ENCODE measurements at places on chromosomes 5 and 9. TPM values are rescaled to one million over a fixed set of nuclear protein-coding genes. Genes with fewer than 3 reads are reported as not detected.

DNA sequence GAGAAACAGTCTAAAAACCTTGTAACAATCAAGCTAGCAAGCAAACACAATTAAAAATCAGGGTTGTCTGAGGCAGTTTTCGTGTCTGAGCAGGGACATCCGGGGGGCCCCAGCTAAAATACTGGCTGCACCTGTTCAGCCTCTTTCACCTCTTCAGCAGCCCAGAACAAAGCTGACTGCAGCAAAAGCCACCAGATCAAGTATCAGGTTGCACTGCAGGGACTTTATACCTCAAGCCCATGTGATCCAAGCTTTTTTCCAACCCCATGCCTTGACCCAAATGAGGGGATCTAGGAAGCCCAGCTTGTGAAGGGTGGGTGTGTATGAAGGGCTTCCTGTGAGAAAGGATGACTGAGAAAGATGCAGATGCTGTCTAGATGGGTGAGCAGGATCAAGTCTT lies 133.4 kb downstream of the SEMA6A start:
- DNase-seq, result no peak

GRCh38 chr5:123460296-123460729 lies 37.1 kb upstream of the CEP120 start:
- DNase-seq, result no peak

DNA sequence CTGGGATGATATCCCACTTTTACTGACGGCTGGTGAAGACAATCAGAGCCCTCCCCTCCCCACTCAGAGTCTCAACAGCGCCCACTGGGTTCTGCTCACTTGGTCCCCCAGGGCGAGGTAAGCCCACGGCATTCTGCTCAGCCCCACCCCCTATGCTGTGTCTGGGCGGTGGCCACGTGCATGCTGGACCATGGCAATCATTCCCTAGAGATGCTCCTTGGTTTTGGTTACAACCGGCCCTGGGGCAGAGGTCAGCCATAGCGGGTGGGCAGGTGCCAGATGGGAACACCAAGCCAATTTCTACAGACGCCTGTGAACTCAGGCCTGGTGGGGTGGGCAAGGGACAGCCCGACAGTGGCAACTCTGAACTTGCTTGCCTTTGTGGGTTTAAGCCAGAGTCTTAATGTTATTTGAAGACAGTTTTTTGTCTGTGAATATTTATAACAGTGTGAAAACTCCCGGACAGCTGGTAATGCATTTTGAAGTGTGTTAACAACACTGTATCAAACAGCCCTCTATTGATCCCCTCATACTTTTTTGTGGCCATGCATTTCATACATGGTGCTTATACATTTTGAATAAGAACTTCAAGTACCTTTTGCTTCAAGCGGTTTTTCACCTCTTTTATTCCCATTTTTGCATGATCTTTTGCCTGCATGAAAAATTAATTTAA lies 94.2 kb downstream of the CRB2 start:
- DNase-seq, result peak; percentile 42

KLHL3 gene
- 32.8 TPM for total RNA-seq

CARTPT gene
- not detected for total RNA-seq

DNA sequence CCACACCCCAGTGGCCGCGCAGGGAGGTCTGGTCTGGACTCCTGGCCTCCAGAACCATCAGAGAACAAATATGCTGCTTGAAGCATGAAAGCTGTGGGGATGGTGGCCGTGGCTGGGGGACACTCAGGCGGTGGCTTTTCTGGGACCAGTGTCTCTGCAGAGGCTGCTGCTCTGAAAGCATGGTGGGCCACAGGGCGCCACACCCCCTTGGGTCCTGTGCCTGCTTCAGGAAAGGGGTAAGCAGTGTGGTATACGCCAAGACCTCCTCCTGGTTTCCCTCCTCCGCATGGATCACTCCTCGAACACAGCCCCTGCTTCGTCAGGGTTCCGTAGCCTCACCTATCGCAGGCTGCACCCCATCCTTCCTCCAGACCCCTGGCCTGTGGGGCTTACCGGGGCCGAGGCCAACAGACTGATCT lies 19.7 kb upstream of the TERT start:
- no peak for DNase-seq

SLC23A1 gene
- total RNA-seq, result not detected

GRCh38 chr5:43874772-43875171 lies 271.8 kb downstream of the NNT start:
- DNase-seq, result no peak

DNA sequence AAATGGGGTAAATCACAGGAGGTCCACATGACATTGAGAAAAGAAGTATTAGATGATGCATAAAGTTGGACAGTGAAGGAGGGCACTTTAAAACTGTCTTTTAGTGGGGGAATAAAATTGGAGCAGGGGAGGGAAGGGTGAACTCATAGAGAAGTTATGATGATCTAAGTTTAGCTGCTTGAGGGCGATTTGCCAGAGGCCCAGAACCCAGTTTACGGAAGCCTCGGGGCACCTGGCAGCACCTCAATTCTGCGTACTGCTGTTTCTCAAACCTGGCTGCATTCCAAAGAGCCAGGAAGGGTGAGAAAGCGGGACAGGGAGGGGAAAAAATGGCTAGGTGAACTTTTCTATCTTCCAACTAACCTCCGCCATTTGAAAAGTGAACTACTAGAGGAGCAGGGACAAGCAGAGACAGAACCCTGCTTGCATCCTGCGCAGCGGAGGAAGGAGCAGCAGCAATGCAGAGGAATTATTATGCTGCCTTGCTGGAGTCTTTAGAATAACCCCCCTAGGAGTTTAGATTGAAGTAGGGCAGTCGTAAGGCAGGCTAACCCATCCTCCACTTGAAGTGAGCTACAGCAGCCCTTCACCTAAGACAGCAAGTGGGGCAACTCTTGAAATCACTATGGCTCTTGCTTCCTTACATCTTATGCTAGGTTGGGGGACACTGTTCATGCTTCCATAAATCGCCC lies 316.8 kb downstream of the BRINP1 start:
- no peak for DNase-seq

CA9 gene
- total RNA-seq, result not detected

ANKRD18B gene
- total RNA-seq, result 1.2 TPM

RIGI gene
- total RNA-seq, result 14.3 TPM

WNT8A gene
- total RNA-seq, result not detected

DNA sequence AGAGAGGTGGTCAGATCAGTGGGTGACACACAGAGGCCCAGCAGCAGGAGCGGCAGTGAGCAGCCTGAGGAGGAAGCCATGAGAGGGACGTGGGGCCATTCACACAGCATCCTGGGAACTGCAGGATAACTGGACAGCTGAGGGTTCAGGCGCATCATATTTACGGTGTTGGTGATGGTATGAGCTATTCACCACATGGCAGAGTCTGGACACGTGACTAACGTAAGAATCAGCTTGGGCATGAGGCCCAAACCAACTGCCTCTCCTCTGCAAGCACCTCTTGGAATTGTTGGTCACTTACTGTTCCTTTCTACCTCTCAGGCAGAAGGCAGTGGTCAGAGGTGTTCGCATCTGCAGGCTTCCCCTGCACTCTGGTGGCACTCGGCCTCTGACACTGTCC lies 141.1 kb downstream of the ENTREP1 start:
- no peak for DNase-seq

GRCh38 chr5:95487880-95488279 lies 66.9 kb downstream of the SKIC3 start:
- DNase-seq, result no peak

EXD3 gene
- total RNA-seq, result 48.1 TPM

GRCh38 chr5:154380263-154380662 lies 65.5 kb upstream of the SAP30L start:
- no peak for DNase-seq

- DNase-seq, result no peak
These were observed 36.2 kb upstream of the ROR2 start for GRCh38 chr9:91986248-91986647.

DNA sequence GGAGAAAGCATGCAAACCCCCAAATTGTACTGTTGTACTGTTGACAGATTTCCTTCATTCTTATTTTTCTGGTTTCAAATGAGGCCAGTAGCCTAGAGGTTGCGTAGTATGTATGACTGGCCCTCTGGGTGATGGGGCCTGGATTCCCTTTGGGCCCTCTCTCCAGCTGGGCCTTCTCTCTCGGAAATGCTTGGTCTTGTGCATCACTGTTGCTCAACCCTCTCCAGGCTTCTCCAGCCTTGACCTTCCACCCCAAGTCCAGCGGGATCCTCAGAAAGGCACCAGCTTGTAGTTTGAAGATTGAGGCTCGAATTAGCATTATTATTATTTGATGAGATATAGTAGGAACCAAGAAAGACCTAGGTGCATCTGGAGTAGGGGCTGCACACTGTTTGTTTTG lies 87.0 kb downstream of the ANGPTL2 start:
- DNase-seq, result peak; percentile 72

GRCh38 chr5:2465383-2465782 lies 286.1 kb downstream of the IRX2 start:
- DNase-seq, result no peak

FAM169A gene
- total RNA-seq, result 11.4 TPM

EQTN gene
- total RNA-seq, result 0.49 TPM

BDP1 gene
- 44.0 TPM for total RNA-seq

DNA sequence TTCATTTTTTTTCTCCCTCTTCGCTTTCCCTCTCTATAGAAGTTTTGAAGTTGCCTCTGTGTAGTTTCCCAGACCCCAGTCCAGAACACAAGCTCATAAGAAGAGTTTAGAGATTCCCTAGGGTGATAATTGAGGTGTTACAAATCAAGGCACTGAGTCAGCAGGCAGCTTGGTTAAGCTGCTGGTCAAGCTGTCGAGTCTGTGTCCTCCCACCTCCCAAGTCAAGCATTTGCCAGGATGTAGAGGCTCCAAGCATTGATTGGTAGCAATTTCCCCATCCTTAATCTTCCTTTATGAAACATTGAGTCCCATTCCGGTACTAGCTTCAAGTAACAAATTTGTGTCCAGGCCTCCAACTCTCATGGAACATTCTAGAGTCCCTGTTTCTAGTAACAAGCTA lies 47.5 kb upstream of the SLC1A1 start:
- DNase-seq, result no peak

RLN1 gene
- total RNA-seq, result not detected

TLX3 gene
- not detected for total RNA-seq

ZNF879 gene
- total RNA-seq, result 6.2 TPM

LECT2 gene
- total RNA-seq, result not detected

GRCh38 chr5:61953913-61954312 lies 352.1 kb upstream of the KIF2A start:
- DNase-seq, result no peak

- DNase-seq, result no peak
These were observed 67.0 kb downstream of the GABBR2 start for GRCh38 chr9:98641695-98642094.

GRCh38 chr9:81542118-81542889 lies 147.0 kb downstream of the TLE1 start:
- no peak for DNase-seq

- no peak for DNase-seq
These were observed 9.8 kb downstream of the SLC12A2 start for GRCh38 chr5:128093368-128093767.

GRCh38 chr9:88571419-88571818 lies 36.4 kb downstream of the NXNL2 start:
- DNase-seq, result no peak

GRCh38 chr5:25481463-25481862 lies 836.7 kb upstream of the CDH10 start:
- no peak for DNase-seq

- no peak for DNase-seq
These were observed 103.7 kb upstream of the MVB12B start for GRCh38 chr9:126222835-126223431.

DNA sequence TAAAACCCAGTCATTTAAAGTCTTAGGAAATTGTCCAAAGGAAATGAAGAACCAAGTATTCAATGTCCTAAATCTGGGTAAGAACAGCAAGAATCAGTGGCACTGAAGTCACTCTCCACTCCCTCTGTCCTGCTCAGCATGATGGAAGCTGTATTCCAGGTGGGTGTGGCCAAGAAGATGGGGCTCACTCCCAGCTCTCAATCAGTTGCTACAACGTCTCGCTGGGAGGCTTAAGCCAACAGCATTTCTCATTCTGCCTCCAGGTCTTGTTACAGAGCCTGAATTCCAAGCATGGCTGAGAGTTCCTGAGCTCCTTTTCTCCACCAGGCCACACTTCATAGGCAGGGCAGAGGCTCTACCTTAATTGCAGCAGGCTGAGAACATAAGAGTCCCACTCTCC lies 41.2 kb upstream of the TRIO start:
- DNase-seq, result no peak

DNA sequence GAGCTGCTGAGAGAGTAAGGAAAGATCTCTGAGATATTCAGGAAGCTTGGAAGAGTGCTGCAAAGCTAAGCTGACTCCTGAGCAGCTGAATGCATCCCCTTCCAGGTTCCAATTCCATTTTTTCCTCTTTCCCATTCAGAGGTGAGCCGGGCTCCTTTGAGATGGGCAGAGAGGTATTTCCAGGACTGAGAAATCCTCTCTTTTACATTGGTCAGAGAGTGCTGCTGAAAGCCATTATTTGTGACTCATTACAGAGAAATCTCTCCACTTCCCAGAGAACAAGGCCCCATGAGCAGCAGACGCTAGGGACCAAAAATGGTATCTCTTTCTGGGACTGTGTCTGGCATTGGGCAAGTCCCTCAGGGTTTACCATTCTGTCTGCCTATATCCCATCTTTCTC lies 3.7 kb downstream of the MCTP1 start:
- DNase-seq, result no peak

DNA sequence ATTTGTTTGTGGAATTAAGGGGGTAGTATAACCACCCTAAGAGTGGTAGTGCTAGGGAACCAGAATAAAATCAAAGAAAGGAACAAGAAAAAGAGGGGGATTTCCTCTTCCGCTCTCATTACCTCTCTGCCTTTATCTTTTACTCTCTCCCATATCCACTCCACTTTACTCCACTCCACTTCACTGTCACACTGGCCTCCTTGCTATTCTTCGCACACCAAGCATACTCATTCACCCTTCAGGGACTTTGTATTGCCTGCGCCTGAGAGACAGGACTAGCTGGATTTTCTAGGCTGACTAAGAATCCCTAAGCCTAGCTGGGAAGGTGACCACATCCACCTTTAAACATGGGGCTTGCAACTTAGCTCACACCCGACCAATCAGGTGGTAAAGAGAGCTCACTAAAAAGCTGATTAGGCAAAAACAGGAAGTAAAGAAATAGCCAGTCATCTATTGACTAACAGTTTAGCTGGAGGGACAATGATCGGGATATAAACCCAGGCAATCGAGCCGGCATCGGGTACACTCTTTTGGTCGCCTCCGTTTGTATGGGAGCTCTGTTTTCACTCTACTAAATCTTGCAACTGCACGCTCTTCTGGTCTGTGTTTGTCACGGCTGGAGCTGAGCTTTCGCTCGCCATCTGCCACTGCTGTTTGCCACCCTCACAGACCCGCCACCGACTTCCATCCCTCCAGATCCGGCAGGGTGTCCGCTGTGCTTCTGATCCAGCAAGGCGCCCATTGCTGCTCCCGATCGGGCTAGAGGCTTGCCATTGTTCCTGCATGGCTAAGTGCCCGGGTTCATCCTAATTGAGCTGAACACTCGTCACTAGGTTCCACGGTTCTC lies 121.8 kb downstream of the FAM170A start:
- DNase-seq, result no peak

Measured in sciatic nerve (tissue), 2 donors.